ENCODE measurements at places on chromosomes 1 and 21. TPM values are rescaled to one million over a fixed set of nuclear protein-coding genes. Genes with fewer than 3 reads are reported as not detected.
A peak's percentile ranks its signal among the peaks of the same experiment; 100 is the strongest.

The CLEC20A gene
- 0.56 TPM for polyA plus RNA-seq

The KRTAP20-1 gene
- polyA plus RNA-seq = not detected

The CENPS gene
- polyA plus RNA-seq = 7.8 TPM

The NR5A2 gene
- polyA plus RNA-seq = not detected

The NBL1 gene
- polyA plus RNA-seq = 2.7 TPM

The TGFB2 gene
- polyA plus RNA-seq = not detected

The OR6K3 gene
- not detected for polyA plus RNA-seq

GRCh38 chr1:69511426-69512192 is 56.1 kb upstream of the LRRC7 start:
- DNase-seq = no peak

- no peak for DNase-seq
Observed at GRCh38 chr1:111725192-111725591, 14.0 kb downstream of the INKA2 start.

GRCh38 chr1:116873680-116874271 is 35.9 kb upstream of the PTGFRN start:
- DNase-seq = no peak

GRCh38 chr1:114334297-114334696 is 176.7 kb downstream of the TRIM33 start:
- DNase-seq = peak; percentile 28

DNA sequence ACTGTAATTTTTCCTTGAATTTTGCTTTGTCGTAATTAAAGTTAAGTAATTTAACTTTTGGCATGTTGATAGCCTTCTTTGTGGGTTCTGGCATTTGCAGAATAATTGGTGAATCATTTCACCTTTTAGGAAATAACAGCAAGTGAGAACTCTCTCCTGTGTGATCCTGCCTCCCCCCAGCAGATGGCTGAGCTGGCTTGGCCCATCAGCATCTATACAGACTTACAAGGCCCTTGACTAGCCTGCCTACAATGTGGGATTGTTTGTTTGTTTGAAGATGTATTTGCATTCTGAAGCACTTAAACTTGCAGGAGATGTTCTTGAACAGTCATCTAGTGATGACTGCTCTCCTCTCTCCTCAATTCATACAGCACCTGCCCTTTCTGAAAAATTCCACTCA is 55.9 kb downstream of the MACO1 start:
- no peak for DNase-seq

- DNase-seq = peak; percentile 51
Observed at GRCh38 chr1:172697534-172698002, 38.7 kb downstream of the FASLG start.

GRCh38 chr21:39065917-39066316 is 117.3 kb downstream of the PSMG1 start:
- DNase-seq = no peak

GRCh38 chr1:31345635-31346034 is 27.2 kb downstream of the FABP3 start:
- DNase-seq = no peak

- peak; percentile 49 for DNase-seq
Observed at GRCh38 chr1:109399326-109399957, 1.7 kb upstream of the SORT1 start.

DNA sequence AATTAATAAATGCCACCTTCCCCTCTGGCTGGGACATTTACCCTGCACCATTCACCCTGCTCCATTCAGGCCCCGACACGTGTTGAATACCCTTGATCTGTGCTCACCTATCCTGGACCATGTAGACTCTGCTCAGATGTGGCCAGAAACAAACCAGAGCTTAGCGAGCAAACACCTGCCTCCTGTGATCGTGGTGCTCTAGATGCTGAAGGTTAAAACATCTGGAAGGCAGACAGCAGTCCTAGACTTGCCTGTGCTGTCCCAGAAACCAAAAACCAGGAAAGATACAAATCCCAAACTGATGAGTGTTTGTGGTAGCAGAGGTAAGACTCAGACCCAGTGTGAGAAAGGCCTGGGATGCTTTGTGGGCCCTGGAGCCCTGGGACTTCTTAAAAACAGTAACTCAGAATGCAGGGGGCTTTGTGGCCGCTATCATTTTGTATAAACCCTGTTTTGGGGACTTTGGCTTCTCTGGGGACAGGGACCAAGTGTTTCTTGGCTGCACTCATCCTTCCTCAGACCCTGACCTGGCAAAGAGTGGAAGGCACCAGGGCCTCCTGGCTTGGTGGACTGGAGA is 99.6 kb downstream of the DMRTB1 start:
- DNase-seq = no peak

DNA sequence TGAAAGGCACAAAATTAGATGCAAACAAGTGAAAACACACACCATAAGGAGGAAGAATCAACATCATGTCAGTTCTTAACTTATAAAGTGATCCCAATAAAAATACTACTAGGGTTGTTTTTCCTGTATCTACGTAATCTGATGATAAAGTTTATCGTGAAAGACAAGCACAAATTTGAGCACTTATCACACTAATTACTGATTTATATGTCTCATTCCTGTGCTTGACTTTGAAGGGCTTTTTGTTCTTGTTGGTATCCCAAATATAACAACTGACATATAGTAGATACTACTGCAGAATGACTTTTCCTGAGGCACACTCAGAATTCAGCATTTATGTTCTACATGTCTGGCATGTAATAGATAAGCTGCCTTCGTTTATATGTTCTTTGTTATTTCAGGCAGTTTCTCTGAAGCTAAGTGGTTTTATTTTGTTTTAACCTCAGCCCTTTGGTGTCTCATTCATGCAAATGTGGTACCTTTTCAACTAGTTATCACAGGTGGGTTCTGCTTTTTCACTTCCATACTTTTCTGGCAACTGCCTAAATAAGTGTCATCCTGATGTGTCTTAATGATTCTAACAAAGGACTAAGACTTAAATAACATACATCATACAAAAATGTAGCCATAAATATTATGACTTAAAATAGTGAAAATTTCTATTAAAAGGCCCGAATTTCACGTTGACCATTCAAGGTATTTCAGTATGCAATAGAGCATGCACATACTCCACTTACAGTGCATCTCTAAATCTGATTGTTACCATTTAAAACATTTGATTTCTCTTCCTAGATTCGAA is 73.2 kb downstream of the LRRC8C start:
- DNase-seq = no peak

GRCh38 chr1:247156787-247157232 is 15.0 kb downstream of the ZNF124 start:
- no peak for DNase-seq

DNA sequence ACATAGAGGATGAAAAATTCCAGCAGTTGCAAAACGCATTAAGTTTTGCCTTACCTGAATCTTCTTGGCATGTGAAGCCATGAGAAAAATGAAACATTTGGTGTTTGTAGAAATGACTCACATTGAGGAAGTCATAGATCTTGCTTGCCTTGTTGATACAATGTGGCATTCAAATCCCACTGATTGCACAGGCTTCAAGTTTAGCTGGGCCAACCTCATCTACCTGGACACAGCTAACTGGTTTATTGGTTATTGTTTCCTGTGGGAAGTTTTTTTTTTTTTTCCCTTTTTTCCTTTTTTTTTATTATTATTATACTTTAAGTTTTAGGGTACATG is 168.9 kb upstream of the C21orf91 start:
- DNase-seq = no peak

DNA sequence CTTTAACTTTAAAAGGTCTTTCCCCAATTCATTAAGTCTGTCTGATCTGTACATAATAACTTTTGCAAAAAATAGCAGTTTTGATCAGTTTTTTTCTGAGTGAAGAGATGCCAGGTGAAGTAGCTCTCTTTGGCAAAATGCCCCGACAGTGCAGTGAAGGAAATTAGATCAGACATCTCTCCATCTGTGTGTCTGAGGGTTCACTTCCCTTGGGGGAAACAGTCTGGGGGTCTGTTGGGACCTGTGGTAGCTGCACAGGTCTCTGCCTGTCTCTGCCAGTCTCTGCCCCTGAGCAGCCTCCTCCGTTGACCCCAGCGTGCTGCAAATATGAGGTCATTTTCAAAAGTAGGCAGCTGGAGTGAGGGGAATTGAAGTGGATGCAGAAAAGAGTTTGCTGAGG is 54.5 kb downstream of the TBCE start:
- DNase-seq = no peak

- no peak for DNase-seq
Observed at GRCh38 chr1:14184454-14184853, 414.0 kb upstream of the KAZN start.

Measured in immature natural killer cell (primary cell).